ENCODE measurements at places on chromosomes 1 and 21.

GRCh38 chr1:220957233-220957605 is 78.0 kb downstream of the HLX start:
- peak; percentile 32 for DNase-seq

- DNase-seq = peak; percentile 8
Measured at GRCh38 chr1:5286244-5286643, 631.8 kb downstream of the AJAP1 start.

GRCh38 chr1:15189692-15190370 is 36.3 kb downstream of the TMEM51 start:
- DNase-seq = no peak

- DNase-seq = no peak
Measured at GRCh38 chr1:218694636-218695035, 349.5 kb downstream of the TGFB2 start.

DNA sequence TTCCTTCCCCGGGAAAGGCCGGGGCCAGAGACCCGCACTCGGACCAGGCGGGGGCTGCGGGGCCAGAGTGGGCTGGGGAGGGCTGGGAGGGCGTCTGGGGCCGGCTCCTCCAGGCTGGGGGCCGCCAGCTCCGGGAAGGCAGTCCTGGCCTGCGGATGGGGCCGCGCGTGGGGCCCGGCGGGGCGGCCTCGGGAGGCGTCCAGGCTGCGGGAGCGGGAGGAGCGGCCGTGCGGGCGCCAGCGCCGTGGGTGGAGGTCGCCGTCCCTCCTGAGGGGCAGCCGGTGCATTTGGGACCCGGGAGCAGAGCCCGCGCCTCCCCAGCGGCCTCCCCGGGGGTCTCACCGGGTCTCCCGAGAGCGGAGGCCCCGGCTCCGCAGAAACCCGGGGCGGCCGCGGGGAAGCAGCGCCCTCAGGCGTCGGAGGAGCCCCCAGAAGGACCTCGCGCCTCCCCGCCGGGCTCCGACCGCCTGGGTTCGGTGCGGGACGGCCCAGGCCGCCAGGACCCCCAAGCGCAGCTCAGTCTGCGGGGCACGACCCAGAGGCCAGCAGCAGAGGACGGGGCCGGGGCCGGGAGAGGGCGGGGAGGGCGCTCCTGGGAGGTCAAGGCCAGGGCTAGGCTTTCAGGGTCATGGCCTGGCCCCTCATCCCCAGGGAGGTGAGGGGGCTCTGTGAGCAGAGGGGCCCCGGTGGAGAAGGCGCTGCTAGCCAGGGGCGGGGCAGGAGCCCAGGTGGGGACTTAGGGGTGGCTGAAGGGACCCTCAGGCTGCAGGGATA is 7.2 kb upstream of the SLX9 start:
- DNase-seq = peak; percentile 72

GRCh38 chr1:84159533-84160240 is 15.6 kb downstream of the PRKACB start:
- peak; percentile 77 for DNase-seq

DNA sequence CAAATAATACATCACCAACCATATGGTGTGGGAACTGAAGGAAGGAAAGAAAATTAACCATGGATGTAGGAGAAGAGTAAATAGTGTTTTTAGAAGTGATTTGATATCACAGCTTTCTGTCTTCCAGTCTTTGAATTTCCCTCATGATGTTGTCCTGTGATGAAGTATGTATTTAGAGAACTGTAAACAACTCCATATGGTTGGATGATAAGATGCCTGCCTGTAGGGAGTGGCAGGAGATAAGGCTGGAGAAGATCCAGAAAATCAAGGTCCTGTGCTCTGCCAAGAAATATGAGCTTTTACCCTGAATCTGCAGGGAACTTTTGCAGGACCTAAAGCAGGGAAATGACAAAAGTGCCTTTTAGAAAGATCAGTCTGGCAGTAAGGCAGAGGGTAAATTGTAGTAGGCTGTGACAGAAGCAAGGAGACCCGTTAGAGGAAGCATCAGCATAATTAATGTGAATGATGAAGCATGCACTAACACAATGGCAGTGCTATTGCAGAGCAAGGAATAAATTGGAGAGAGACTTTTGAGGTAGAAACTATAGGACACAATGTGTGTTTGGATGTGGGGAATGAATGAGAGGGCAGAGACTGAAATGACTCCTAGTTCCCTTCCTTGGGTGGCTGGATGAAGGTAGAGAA is 21.9 kb downstream of the CEPT1 start:
- DNase-seq = peak; percentile 61

- no peak for DNase-seq
Measured at GRCh38 chr1:16137890-16138467, 17.9 kb downstream of the EPHA2 start.

GRCh38 chr1:20511518-20512428 is 3.8 kb upstream of the MUL1 start:
- DNase-seq = no peak

GRCh38 chr1:231799363-231799986 is 172.9 kb downstream of the DISC1 start:
- no peak for DNase-seq

DNA sequence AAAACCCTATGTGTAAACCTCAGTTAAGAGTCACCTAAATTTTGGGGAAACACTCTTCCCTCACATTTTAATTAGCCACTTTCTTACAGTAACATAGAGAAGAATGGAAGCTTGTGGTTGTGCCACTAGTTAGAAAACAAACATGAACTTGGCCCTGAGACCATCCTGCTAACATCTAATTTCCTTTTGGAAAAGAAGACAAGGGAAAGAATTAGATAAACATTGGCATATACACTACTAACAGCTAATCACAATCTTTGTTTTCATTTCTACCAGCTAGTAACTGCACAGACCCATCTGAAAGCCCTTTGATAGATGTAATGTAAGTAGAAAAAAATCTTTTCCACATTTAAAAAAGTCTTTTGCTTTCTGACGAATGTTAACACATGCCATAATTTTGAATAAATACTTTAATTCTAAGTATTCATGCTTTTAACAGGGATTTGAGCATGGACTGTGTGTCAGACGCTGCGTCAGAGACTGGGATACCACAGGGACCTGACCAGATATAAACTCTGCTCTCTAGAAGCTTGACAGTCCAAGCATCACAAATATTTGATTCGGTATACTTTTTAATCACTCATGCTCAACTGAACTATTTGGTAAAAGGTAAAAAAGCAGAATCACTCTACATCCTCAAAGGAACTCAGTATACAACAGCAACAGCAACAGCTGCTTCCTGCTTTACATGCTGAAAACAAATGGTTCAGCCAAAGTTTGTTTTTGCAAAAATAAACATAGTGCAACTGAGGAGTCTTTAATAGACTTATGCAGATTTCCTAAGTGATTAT is 30.2 kb downstream of the DPH5 start:
- DNase-seq = peak; percentile 44

GRCh38 chr1:60716472-60716871 is 365.9 kb upstream of the NFIA start:
- DNase-seq = no peak

GRCh38 chr1:8377271-8377981 is 59.5 kb downstream of the SLC45A1 start:
- DNase-seq = no peak

DNA sequence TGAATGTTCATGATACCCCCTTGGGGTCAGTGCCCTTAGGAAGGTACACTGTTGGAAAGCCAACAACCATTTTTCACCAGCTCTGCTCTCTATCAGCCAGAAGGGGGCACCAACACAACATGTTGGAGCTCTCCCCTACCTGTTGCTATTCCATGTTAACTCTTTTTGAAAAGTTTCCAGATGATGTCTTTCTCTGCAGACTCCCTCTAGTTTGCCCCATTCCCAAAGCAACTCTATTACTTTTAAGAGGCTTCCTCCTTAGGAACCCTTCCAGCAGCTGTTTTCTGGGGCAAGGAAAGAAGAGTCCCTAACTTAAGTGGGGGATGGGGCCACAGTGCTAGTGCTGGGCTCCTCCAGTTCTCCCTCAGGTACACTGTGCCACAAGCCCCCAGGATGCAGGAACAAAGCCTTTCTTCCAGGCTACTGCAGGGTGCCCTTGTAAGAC is 22.9 kb upstream of the NDC1 start:
- peak; percentile 79 for DNase-seq

DNA sequence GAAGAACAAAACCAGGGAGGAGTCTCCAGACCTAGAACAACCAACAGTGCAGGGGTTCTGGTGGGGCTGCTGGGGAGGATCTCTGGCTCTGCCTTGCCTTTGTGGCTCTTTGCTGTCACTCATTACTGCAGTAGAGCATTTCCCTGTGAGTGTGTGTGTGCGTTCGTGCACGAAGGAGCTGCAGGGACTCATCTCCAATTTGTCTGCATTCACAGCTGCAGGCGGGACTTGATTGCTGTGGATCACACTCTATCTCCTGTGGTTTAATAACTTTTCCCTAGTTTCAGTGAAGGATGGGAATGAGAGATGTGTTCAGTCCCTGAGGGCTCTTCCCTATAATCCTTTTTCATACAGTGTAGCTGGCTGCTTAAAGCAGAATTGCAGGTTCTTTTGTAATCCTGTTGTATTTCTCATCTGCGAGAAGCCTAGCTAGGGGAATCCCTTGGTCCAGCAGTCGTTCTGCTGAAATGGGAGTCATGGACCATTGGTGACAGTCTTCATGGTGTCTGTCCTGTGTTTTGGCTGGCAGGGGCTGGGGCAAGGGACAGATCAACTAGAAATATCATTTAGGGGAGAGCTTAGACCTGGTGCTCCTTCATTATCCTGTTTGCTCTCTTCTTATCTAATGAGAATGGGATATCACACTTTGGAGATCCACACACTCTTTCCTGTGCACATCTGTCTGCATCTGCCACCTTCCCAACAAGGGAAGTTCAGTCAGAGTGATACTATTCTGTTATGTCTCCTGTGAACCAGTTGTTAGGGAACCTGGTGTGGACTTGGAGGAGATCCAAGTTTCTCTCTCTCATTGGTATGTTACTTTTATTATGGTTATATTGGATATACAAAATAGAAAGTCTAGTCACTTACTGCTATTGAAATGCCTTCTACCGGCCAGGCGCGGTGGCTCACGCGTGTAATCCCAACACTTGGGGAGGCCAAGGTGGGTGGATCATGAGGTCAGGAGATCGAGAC is 3.0 kb downstream of the PCP4L1 start:
- DNase-seq = no peak

- no peak for DNase-seq
Measured at GRCh38 chr1:15681349-15682292, 2.5 kb upstream of the PLEKHM2 start.

GRCh38 chr1:175947771-175948170 is 204.4 kb upstream of the TNR start:
- DNase-seq = no peak

GRCh38 chr1:8189931-8190483 is 127.9 kb upstream of the SLC45A1 start:
- DNase-seq = no peak

GRCh38 chr21:17066006-17066405 is 446.8 kb upstream of the CXADR start:
- no peak for DNase-seq

DNA sequence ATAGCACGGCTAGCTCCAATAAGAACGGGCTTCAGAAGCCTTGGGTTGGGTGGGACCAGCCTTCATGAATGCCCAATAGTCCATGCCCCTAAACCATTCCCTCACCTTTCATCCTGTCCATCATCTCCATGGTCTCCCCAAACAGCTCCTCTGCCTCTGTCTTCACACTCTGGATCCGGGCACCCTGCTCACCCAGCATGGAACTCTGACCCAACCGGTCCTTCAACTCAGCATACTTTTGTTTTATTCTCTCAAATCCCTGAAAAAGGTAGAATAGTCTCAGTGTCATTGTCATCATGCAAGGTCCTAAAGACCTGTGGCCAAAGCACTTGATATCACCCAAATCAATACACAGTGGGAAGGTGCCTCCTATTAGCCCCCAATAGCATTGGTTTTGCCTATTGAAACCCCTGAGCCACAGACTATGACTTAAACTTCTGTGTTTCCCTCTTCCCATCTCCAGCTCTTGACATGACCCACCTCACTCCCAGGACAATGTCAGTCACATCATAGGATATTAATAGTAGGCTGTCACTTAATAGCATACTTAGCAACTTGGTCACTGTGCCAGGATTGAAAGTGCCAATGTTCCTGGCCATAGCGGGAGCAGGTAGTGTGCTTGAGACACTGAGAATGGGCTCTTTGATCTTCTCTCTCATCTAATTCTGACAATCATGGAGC is 33.0 kb downstream of the CAMK1G start:
- no peak for DNase-seq

DNA sequence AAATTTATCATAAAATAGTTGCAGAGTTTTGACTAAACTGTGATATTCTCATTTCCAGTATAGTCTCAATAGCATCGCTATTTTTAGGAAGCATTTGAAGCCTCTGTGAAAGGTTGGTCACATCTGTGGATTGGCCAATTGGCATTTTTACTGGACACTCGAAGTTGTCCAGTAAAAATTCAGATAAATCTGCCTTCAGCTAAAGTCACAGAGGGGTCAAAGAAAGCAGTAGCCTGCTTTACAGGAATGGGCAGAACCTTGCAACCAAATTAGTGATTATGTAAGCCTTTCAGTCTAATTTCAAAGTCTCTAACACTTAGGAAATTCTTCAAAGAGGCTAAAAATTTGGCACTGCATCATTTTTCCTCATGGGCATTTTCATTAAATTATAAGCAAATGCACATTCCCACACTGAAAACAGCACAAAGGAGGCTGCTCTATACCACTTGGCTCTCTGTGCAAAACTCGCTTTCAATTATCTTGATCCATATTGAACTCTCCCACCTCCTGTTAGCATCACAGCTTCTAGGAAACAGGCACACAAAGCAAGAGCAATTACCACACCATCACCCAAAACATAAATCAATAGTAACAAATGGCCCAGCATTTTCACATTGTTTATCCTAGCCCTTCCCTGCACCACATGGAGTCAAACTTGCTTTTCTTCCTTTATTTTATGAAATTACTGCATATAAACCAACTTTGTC is 318.5 kb upstream of the DUSP10 start:
- DNase-seq = no peak

DNA sequence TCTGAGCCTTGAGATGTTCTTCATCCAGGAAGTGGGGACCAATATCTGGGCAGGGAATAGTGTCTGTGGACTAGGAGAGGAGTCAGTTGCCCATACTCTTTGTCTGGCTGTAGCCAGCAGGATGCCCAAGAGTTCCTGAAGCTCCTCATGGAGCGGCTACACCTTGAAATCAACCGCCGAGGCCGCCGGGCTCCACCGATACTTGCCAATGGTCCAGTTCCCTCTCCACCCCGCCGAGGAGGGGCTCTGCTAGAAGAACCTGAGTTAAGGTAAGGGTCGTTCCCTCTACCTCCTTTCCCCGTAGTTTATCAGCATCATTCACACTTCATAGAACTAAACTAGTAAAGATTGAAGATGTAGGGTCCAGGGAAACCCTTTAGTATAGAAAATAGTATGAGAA is 3.4 kb upstream of the PPOX start:
- DNase-seq = no peak

DNA sequence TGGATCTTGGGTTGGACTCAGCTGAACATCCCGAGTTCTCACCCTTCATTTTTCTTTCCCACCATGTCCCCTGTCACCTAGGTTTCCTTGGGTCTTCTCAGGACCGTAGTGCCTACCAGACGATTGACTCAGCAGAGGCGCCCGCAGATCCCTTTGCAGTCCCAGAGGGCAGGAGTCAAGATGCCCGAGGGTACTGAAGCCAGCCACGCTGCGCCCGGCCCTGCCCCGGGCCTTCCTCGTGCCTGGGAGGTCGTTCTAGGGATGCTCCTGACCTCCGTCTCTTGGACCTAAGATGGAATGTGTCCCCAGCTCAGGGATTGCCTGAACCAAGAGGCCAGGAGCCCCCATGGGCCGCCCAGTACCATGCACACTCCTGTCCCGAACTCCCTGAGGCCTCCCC is 12.0 kb upstream of the C1orf167 start:
- DNase-seq = no peak

GRCh38 chr1:32868085-32868484 is 2.6 kb downstream of the FNDC5 start:
- no peak for DNase-seq

Data from hematopoietic multipotent progenitor cell treated with erythropoietin and hydrocortisone succinate and interleukin-3 and kit ligand, for 4 days (in vitro differentiated cells).